ENCODE measurements at places on chromosomes 4 and X.

DNA sequence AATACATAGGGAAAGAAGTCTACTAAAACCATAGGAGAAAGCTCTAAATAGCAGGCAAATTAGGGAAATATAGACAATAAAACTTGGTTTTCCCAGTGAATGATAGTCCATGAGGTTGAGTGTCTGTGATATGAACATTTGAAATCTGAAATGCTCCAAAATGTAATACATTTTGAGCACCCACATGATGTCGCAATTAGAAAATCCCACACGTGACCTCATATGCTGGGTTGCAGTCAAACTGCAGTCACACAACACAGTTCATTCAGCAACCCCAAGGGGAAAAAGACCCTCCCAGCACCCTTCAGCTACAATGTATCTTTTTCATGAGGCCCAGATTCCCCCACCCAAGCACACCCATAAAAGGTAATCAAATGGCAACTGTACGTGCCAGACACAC, 155.6 kb downstream of the BTC start:
- DNase-seq = no peak

GRCh38 chr4:159210975-159211374, 108.1 kb downstream of the RAPGEF2 start:
- DNase-seq = no peak

DNA sequence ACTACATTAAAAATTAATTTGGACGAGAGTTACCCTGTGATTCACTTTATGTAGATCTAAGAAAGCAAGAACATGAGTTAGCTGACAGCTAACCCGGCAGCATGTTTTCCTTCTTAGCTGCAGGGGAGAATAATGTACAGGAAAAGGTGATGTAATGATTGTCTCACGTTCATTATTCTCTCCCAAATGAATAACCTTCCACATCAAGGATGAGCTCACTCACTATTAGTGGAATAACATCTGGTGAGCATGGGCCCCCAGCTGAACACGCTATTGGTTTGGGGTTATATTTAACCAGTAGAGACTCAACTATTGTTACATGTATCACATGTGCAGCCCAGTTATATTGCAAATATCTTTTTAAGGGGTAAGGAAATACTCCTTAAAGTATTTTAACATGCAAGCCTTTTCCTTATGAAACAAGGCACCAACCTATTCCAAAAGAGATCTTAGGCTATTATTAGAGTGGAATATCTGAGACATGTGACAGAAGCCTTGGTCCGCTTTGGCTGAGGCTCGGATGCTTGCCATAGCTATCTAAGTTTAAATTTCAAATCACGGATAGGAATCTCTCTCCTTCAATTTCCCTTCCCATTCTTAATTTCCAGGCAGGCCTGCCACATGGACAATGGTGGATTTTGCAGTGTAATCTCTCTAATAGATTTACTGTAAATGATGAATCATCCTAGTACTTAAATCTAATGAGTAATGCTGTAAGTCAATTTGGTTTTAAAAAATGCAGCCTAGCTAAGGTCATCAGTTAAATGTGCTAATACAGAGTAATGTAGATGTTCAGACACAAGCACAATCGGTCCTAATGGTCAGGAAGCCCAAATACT, 99.0 kb upstream of the OTUD4 start:
- peak; percentile 95 for DNase-seq

DNA sequence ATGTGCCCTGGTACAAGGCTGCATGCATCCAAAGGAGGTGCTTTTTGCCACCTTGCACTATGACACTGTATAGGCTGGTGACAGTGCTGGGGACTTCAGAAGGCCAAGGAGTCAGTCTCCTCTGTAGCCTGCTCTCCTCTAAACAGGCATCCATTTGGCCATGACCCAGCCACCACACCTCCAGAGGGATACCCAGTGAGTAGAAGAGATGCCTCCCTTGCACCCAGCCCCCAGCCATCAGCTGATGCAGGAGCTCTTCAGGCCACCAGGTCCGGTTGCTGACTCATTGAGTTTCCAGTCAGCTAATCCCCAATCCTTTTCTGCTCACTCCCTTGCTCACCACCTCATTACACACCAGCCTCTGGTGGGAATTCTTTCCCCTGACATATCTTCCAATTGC, 99.8 kb downstream of the PJA1 start:
- peak; percentile 51 for DNase-seq

DNA sequence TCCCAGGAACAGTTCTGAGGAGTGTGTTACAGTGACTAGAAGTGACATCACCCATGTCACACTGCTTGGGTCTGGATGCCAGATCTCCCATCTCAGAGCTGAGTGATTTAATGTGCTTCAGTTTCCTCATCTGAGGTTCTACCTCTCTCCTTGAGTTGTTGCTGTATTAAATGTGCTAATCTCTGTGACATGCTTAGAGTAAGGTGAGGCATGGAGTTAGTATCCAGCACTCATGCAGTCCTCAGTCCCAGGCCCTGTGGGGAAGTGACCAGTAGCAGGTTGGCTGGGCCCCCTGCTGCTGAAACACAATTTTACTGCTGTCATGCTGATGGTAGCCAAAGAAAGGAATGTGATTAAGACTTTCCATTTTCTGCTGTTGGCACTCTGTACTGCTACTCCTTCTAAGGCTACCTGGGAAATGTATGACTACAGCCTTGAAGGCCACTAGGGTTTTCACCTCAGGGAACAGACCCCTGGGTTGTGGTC, 639.6 kb downstream of the MID1IP1 start:
- DNase-seq = no peak

- DNase-seq = no peak
Measured at GRCh38 chrX:97102938-97103337, 219.2 kb downstream of the RPA4 start.

GRCh38 chrX:67585401-67585800, 41.6 kb downstream of the AR start:
- DNase-seq = no peak

All from fibroblast of skin of abdomen (primary cell).